ENCODE measurements at places on chromosomes 2 and 18.

GRCh38 chr2:221999166-221999565, 299.6 kb downstream of the PAX3 start:
- DNase-seq, result no peak

- DNase-seq, result no peak
Measured at GRCh38 chr2:173296235-173296634, 58.4 kb upstream of the CDCA7 start.

GRCh38 chr2:113896791-113897190, 6.9 kb downstream of the ACTR3 start:
- DNase-seq, result no peak

DNA sequence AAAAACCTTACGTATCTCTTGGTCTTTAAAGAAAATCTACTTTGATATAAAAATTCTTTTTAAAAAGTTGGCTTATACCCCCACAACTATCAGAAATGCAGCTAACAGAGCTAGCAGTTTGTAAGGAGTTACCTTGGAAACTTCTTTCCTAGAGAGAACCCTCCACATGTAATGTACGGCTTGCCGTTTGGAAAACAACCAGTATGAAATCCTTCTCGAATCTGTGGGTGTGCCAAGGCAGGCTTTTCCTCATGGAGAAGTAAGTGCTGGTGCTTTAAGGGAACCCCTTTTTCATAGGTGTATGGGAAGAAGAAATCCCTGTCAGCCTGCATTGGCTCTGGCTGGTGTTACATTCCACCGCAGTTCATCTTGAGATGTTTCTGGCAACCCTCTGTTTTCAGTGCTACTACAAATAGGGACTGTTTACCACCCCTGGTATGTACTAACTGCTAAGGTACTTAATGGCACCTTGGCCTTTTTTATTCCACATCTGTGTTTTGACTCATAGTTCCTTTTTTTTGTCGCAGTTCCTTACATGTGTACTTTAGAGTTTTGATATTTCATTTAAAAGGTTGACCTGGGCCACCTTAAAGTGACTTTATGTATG, 248.4 kb downstream of the FHOD3 start:
- no peak for DNase-seq

DNA sequence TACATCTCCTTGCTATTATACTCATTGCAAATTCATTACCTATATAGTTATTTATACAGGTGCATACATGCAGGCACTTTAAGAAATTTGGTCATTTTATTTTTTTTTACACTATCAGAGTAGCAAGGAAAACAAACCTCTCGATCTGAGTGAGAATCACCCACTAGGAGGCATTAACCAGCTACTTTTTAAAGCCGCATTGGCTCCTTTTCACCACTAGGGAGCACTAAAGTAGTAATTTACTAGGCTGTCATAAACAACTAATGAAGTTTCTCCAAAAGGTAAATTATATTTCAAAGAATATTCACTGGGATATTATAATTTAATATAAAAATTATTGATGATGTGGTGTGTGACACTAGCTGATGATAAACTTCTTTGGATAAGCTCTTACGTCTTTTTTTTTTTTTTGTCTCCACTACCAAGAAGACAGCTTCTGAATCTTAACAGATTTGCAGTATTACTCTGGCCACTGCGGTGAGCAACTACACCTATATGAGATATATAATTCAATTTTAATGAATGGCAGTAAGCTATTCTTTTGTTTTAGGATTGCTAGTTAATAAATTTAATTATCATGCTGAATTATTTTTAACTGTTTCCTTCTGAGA, 101.9 kb downstream of the NOL4 start:
- DNase-seq, result no peak

GRCh38 chr2:23037596-23037995, 347.4 kb upstream of the KLHL29 start:
- no peak for DNase-seq

- no peak for DNase-seq
Measured at GRCh38 chr18:3071676-3072075, 58.7 kb upstream of the LPIN2 start.

DNA sequence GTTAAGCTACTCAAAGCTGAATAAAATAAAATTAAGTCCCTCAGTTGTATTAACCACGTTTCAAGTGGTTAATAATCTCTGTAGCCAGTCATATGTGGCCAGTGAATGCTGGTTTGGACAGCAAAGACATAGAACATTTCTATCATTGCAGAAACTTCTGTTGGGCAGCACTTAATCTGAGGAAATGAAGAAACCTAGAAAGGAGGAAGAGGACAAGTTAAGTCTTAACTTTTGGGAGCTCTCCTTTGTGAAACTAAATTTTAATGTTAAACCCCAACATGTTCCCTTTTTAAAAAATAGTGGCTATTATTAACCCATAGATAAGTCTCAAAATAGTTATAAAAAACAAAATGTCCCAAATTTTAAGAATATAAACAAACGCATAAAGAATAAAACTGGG, 421.3 kb downstream of the ARHGAP15 start:
- no peak for DNase-seq

DNA sequence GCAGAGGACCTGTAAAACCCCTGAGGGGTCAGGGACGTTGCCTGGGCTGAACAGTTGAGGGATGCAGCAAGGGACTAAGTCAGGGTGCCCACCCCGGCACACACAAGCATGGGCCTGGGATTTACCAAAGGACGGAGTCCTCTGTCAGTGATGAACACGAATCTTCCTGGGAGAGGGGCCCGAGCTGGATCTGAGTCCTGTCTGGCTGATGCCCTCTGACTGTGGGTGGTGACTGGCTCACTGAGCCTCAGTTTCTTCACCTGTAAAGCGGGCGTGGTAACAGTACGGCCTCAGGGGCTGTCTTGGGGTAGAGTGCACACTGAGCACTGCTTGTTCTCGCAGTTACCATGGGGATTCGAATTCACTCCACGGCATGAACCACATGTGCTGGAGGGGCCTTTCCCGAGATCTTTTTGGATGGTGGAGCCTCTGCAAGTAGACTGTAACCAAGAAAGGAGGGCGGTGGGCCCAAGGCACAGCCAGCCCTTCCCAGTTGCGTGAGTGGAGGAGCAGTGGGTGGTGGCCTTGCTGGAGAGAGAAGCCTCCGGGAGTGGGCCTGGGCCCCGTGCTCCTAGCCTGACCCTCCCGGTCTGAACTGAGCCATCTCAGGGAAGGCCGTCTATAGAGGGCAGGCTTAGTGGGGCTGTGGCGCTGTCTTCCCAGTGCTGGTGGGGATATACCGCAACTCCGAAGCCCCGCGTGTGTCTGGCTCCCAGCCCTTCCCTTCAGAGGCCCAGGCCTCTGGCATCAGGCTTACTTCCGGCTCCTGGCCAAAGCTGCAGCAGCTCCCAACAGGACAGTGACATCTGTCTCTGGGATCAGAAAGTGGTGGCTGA, 130.8 kb upstream of the HS6ST1 start:
- no peak for DNase-seq

GRCh38 chr2:35503738-35504199, 851.8 kb upstream of the CRIM1 start:
- DNase-seq, result no peak

DNA sequence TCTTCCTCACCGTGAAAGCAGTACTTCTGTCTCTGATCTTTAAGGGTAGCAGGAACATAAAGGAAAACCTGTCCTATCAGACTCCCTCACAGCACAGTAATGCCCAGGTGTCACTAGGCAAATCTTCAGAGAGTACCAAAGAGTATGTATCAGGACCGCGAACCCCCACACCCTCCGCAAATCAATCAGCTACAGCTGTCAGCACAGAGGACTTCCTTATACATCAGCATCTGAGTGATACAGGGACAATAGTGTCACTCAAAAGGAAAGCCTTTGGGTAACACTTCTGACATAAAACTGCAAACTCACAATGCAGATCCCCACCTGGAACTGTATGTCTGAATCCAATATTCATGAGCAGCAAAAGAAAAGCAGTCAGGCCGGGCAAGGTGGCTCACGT, 2.6 kb downstream of the AFG3L2 start:
- no peak for DNase-seq

- no peak for DNase-seq
Measured at GRCh38 chr18:68925268-68925667, 127.4 kb downstream of the CCDC102B start.

Data from activated CD4-positive, alpha-beta T cell treated with anti-CD3 and anti-CD28 coated beads for 24 hours (primary cell).